GM10248 (cell line): ENCODE measurements at places on chromosomes 4 and X.

GRCh38 chrX:121260596-121261240 lies 213.3 kb downstream of the GLUD2 start:
- no peak for DNase-seq

- no peak for DNase-seq
These were observed 17.8 kb downstream of the HSD17B13 start for GRCh38 chr4:87304745-87305432.

- no peak for DNase-seq
These were observed 135.0 kb upstream of the SCML1 start for GRCh38 chrX:17602245-17602644.

DNA sequence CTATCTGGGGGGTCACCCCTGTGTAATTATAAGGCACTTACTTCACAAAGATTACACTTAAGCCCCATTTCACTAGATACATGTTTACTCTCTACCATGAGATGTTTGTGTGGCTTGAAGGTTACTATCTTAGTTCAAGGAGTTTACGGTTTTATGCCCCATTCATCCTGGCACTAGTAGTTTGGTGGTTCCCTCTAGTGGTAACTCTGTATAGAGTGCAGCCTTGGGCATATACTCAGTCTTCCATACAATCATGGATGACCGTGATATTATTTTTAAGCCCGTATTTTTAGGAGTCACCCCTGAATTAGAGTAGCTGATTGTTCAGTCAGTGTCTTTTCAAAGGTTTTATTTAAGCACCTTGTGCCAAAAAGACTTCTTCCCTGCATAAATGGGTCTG lies 109.9 kb upstream of the FAM47C start:
- peak; percentile 5 for DNase-seq

DNA sequence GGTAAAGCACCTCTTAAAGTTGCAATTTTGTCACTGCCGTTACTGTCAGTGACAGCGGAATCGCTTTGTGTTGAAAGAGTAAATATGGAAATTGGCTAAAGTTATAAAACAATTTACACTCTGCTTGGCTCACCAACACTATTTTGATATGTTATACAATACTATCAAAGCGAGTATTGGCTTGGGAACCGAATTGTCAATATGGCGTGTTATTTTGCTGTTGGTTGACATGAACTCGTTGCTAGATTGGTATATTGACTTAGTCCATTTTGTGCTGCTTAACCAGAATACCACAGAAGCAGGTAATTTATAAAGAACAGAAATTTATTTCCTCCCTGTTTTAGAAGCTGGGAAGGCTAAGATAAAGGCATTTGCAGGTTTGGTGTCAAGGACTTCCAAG lies 58.6 kb downstream of the DCK start:
- no peak for DNase-seq

GRCh38 chrX:149898554-149898953 lies 17.6 kb downstream of the MAGEA8 start:
- DNase-seq, result no peak

DNA sequence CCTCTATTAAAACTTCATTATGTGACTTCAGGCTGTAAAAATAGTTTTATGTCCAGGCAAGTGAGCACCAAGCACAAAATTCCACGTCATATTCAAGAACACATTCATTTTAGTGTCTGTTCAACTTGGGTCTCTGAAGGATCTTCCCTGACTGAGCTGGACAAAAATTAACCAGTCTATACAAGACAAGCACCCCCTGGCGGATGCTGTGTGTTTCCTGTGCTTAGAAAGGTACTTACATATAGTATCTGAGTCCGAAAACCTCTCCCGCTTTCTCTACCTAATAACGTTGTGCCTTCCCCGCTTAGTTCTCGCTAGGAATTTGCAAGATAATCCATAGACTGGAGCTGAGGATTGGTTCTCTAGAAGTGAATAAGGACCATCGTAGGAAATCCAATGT lies 2214.5 kb upstream of the TENM3 start:
- no peak for DNase-seq

- no peak for DNase-seq
These were observed 87.7 kb downstream of the KDR start for GRCh38 chr4:55037728-55038127.
